CD4-positive, CD25-positive, alpha-beta regulatory T cell (primary cell): ENCODE measurements at places on chromosomes 2 and 18.

GRCh38 chr2:119574864-119575263 lies 30.6 kb downstream of the CFAP221 start:
- DNase-seq: no peak

DNA sequence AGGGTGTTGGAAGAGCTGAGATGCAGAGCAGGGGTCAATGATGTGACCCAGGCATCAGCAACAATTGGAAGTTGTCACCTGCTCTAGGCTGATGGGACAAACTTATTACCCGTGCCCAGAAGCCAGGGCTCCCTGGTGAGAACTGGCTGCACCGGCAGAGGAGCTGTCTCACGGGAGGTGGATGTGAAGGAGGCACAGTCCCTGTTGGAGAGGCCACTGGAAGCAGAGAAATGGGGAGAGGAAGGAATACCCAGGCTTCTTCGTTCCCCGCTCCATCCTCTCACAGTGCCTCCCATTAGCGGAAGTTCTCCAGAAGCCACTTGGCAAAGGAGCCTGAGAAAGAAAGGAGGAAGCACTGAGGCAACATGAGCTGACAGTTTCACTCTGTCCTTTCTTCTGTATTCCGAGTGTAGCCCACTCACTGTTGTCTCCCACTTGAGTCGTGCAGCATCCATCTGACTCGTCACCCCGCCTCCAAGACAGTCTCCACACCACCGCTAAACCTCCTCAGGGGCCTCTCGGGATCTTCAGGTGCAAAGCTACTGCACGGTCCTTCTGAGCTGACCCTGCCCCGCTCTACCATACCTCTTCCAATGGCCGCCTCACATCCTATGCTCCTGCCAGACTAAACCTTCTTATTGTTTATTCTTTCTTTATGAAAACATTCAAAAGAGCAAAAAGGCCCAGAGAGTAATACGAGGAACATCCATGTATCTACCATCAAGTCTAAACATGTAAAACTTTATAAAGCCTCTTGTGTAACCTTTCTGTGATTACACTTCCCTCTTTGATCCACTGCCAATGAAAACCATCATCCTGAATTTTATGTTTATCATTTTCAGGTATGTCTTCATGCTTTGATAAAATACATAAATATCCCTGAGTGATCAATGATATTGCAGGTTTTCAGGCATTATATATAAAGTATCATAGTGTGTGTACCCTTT lies 19.1 kb upstream of the AFTPH start:
- no peak for DNase-seq

GRCh38 chr2:88753833-88754584 lies 62.5 kb downstream of the RPIA start:
- peak; percentile 66 for DNase-seq

- DNase-seq: no peak
These were observed 30.7 kb downstream of the KCNE4 start for GRCh38 chr2:223082706-223083105.

DNA sequence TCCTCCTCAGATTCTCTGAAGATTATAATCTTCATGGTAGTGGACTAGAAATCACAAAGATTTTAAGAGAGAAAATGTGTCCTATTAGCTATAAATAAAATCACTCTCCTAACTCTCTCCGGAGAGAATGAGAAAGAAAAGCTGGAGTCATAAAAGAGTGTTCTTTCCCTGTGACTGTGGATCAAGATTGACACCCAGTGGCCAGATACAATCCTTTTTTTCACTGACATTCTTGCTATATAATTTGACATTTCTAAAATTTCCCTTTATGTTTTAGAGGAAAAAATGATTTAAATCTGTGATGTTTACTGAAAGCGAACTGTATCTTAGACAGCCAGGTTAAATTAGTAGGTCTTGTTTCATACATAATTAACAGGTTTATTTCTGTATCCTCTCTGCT lies 35.4 kb upstream of the LRP2 start:
- no peak for DNase-seq

DNA sequence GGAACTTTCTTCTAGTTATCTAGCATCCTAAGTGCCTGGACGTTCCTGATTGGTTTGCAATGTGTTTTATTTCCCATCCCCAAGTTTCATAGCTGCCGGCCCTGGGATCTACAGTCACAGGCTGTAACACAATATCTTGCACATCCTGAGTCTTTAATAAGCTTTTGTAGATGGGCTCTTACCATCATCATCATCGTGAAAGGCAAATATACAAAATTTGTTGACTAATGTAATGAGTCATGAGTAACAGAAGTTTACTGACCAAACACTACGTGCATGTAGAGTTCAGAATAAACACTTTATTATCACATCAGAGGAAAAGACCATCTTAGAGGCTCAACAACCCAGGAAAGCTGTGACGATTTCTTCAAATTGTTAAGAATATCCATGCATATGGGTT lies 8.1 kb upstream of the TYMS start:
- no peak for DNase-seq

GRCh38 chr18:26655525-26656430 lies 107.4 kb upstream of the KCTD1 start:
- no peak for DNase-seq

GRCh38 chr2:24791452-24791851 lies 1.7 kb downstream of the PTRHD1 start:
- DNase-seq: no peak

GRCh38 chr18:31619291-31619690 lies 27.6 kb downstream of the TTR start:
- no peak for DNase-seq

GRCh38 chr2:156065912-156066311 lies 266.6 kb downstream of the NR4A2 start:
- peak; percentile 4 for DNase-seq

DNA sequence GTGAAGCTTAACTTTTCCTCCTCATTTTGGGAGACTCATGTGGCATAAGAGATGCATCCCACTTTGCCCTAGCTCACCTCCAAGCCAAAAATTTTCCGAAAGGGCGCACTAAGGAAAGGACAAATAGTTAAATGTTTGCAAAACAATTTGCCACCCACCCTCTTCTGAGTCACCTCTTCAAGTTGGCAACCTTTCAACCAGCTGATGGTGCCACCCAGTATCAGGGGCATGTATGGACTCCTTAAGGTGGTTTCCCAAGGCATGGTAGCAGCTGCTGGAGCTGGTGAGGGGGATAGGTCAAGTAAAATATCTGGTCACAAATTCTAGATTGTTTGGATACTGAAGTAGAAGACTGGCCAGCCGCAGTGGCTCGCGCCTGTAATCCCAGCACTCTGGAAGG lies 17.2 kb upstream of the ITGAV start:
- DNase-seq: no peak

DNA sequence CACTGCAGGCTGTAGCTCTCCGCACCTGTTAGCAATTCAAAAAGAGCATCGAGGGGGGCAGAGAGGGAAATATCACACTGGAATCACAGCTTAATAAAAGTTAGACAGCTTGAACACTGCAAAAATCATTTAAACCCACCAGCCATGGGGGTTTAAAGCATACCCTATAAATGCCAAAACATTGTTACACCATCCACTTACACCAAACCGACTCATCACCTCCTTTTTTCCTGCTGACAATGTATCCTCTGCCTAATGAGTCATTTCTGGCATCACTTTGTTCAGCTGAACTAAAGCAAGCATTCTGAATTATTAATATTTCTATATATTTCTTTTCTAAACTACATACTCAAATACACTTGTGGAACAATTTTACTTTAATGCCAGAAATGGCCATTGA lies 21.6 kb downstream of the MC4R start:
- DNase-seq: no peak

DNA sequence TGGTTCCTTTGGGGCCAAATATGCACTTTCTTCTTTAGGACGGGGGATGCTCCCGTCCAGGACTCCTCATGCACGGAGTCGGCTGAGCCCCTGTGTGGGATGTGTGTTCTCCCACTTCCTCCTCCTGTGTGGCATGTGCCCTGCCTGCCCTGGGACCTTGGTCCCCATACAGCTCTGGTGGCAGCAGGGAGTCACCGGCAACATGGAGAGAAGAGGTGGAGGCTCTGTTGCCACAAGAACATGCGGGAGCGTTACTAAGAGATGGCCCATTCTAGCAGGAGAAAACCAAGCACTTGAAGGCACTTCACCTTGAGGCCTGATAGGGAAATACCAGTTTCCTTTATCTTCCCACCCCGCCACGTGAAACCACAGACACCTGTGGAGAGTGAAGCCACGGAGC lies 98.0 kb downstream of the DDX1 start:
- no peak for DNase-seq

- DNase-seq: no peak
These were observed 76.2 kb upstream of the HDAC4 start for GRCh38 chr2:239476757-239477585.

DNA sequence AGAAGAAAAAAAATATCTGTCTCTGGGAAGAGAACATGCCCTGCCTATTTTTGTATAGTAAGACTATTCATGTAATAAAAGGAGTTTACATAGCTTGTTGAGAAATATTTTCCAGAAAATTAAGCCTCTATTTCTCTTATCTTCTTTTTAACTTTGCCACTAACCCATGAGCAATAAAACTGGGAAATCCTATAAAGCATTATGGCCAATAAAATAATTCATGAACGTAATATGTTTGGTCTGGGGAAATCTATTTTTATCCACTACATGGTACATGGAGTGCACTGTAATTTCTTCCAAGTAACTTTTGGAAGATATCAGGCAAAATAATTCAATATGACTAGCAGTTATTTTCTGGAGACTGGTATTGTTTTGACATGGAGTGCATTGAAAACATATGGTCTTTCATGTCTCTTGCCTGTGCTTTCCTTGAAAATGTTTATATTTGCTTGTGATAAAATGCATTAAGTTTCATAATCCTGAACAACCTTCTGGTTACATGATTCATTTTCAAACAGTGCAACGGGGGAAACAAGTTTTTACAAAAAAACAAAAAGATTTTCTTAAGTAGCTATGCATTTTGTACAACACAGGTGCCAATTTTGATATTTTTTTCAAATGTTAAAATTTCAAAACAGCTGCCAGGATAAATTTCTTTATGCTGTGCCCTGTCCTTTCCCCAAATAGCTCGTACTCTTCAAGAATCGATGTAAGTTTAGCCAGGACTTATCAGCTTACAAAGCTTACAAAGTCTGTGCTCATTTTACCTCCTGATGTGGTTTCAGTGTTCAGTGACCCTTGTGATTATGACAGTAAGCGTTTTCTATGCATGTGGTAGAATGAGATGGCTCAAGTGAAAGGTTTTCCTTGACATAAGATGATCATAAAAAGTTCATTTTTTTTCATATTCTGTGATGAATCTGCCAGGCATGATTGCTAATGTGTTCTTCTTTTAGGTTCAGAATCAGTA lies 194.5 kb downstream of the UBE2E3 start:
- no peak for DNase-seq

GRCh38 chr18:60411715-60412114 lies 39.1 kb upstream of the MC4R start:
- no peak for DNase-seq

- no peak for DNase-seq
These were observed 35.1 kb upstream of the ROCK2 start for GRCh38 chr2:11379558-11379957.

DNA sequence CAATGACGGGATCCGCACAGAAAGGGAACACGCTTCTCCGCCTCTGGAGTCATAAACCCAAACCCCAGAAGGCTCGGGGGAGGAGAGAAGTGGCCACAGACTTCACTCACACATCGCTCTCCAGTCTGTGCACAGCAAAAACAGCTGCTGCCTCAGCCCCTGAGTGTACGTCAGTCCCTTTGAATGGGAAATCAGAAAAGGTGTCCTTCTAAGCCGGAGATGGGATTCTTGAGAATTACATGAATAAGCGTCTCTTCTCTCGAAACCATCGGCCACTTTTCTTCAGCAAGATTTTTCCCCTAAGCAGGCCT lies 78.3 kb downstream of the PDCL3 start:
- DNase-seq: no peak

DNA sequence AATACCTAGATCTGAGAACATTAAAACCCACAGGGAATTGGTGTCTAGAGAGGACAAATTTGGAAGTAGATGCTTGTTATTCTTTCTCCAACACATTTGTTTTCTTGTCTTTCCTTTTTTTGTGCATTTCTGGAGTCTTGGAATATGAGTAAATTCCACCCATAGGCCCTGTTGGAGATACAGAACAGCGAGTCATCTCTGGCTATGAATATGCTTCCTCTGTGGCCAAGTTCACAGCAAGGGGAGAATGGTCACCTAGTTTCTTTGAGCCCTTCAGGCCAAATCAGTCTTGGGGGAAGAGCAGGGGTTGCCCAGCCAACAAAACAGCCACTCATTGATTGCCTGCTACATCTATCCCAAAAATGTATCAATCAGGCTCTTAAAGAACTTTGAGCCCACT lies 31.3 kb downstream of the SP140L start:
- no peak for DNase-seq

GRCh38 chr2:144331674-144332355 lies 188.1 kb downstream of the ZEB2 start:
- DNase-seq: peak; percentile 76

DNA sequence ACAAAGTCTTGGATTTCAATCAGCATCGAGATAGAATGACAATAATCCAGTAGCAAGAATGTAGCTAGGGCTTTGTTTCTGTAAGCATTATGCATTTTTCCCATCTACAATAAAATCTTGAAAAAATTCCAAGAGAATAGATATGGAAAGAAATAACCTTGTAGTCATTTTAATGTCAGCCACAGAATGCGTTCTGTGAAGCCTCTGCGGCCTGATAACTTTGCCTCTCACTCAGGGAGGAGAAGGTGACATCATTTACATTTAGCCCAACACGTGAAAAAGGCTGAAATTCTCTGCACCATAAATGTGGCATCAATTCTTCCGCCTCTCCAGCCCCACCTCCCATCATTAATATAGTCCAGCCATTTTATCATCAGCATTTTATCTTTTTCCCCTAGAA lies 19.1 kb upstream of the DYNC1I2 start:
- DNase-seq: no peak

- DNase-seq: no peak
These were observed 207.0 kb upstream of the RAB12 start for GRCh38 chr18:8402237-8402636.

DNA sequence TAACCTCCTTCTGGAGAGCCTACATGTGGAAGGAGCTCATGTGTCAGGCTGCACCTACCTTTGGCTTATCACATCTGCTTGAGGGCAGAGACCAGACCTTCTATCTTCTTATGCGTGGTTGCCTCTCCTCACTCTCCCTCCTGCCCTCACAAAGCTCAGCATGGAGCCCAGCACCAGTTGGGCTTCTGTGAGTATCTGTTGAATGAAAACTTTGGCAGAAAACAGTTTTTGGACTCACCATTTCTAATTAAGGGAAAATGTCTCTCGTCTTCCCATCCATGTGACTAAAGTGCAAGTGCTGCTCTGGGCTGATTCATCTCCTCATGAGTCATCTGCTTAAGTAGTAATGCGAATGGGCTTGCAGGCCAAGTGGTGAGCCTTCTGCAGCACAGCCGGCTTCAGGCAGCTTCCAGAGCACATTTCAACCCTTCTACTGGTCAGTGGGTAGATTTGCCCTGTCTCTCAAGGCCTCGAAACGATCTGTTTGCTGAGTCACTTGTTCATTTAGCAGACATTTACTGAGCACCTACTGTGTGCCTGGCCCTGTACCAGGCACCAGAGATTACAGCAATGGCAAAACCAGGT lies 102.6 kb downstream of the VSNL1 start:
- no peak for DNase-seq

DNA sequence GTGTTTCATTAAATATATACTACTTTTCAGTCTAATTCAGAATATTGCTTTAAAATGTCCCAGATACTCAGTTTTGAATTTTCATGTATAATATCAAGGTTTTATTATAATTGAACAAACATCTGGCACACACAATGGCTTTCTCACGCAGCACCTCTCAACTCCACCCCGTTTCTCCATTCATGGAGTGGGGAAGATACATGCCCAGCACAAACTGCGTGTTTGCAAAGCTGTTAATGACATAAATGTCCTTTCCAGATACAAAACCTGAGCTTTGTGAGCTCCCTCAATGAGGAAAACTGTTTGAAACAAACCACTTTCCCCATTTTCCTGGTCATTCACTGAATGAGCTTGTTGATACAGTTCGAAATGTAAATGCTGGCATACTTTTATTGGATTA lies 150.3 kb upstream of the RASGRP3 start:
- DNase-seq: no peak
